ENCODE measurements at places on chromosomes 3 and 15. TPM values are rescaled to one million over a fixed set of nuclear protein-coding genes. Genes with fewer than 3 reads are reported as not detected.

- DNase-seq, result no peak
Observed at GRCh38 chr15:35466476-35466875, 79.5 kb downstream of the DPH6 start.

DNA sequence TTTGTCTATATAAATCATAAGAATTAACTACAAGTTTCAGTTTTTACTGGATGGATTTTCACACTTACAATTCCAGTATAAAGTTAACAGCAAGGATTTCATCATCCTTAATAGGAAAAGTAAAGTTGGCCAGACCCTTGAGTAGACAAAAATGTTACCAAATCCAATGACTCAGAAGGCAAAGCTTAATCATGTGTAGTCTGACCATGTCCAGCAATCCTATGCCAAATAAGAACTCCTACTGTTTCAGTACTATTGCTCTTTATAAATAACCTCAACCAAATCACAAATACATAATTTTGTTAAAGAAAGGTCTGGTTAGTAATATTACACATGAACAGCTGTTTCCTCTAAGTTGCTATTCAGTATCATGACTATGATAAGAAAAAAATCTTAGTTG, 35.0 kb downstream of the PLOD2 start:
- no peak for DNase-seq

GRCh38 chr15:75650908-75651809, 3.4 kb downstream of the SNX33 start:
- no peak for DNase-seq

DNA sequence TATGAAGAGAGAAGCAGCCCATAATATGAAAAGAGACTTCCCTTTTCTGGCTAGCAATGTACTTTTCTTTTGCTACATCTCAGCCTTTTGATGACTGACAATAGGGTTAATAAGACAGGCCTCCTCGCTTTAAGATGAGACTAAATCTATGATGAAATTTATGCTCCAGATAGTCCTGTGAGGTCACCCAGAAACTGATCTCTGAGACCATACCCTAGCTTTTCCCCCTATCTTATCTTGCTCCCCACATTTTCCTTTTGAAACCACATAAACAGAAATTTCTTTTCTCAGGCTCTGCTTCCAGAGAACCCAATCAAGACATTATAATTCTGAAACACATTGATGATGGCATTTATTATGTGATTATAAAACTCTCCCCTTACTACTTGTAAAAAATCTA, 168.8 kb upstream of the CADM2 start:
- no peak for DNase-seq

GRCh38 chr15:88403351-88403791, 63.8 kb downstream of the MRPL46 start:
- peak; percentile 85 for DNase-seq

DNA sequence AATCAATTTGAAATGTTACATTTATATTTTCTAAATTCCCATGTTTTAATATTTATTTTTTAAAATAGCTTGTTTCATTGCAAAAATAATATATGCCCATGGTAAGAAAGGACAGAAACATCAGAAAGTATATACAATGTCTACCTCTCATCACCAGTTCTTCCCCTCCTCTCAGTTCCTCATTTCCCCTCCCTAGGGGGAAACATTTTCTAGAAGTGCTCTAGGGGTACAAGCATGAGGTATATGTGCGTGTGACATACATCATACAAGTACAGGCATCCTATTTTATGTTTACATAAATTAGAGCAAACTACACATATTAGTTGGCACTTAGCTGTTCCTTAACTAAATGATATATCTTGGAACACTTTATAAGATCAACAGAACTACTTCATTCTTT, 189.3 kb upstream of the VEPH1 start:
- DNase-seq, result no peak

The ZBED2 gene
- total RNA-seq, result not detected

The SOX2 gene
- 7.3 TPM for total RNA-seq

The KIF23 gene
- total RNA-seq, result 5.9 TPM

- DNase-seq, result no peak
Observed at GRCh38 chr3:114454551-114455251, 160.9 kb downstream of the TIGIT start.

The EFHB gene
- total RNA-seq, result not detected

DNA sequence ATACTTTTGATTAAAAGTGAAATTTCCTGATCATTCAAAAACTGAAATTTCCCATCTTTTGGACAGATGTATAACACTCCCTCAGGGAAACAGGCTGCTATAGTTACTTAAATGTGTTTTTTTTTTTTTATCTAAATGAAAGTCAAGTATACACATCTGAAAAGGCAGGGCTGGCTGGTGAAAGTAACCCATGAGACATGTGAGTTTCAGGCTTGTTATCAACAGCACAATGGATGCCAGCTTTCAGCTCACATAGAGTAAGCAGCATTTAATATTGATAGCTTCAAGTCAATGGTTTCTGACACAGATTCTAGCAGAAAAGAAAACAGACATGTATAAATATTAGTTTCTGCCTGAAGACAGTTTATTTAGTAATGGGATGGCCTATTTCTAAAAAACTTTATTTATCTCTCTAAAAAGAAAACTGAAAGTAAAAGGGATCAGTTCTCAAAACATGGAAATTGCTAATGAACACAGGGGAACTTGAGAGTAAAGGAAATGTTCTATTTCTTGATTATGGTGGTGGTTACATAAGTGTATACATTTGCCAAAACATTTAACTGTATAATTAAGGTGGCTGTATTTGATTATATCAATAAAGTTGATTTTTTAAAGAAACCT, 89.7 kb upstream of the CMC1 start:
- DNase-seq, result no peak

DNA sequence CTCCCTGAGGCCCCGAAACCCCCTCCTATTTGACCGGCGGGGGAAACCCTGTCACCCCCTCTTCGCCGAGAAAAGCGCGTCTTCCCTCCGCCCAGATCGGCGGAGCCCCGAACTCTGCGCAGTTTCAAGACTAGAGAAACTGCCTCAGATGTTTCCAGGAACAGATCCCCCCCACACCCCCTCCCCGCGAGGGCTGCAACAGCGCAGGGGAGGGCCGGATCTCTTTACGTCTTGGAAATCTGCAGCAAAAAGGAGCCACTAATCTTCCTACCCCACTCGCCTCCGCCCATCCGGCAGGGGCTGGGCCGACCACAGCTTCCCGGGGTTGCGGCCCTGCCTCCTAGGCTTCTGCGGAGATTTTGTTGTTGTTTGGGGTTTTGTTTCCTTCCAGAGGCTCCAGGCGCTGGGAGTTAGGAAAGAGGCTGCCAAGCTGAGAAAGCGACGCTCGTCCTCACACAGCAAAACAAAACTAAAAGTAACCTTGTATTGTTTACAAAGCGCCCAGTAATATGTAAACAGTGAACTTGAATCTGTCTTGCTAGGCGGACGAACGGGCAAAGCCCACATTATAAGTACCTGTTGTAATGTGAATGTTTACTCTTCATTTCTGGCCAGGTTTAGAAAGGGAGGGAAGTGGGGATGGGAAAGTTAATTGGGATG, 2.2 kb downstream of the FOXB1 start:
- no peak for DNase-seq

DNA sequence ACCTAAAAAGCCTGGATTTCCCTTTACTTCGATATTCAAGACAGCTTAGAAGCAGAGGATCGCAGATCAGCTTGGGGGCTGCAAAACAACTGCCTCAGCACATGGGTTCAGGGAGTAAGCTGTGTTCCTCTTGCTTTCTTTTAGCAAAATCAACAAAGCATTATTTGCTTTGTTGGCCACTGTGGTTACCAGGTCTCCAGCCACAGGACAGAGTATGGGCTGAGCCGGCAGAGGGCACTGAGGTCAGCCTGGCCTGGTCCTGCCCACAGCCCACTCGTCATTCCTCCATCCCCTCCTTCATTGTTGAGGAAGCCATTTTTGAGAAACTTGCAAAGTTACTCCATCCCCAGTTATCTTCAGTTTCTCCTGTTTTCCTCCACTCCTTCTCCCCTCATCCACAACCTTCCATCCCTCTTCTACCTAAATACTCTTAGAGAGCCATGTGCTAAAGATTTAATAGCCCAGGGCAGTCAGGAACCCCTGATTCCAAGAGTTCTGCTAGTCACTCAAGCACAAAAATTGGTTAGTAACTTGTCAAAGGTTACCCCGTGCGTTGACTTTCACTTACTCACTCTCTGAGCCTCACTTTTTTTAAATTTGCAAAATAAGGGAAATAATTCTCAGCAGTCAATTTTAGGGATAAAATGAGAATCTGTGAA, 60.0 kb upstream of the HES1 start:
- no peak for DNase-seq

The ST3GAL6 gene
- total RNA-seq, result 5.5 TPM

DNA sequence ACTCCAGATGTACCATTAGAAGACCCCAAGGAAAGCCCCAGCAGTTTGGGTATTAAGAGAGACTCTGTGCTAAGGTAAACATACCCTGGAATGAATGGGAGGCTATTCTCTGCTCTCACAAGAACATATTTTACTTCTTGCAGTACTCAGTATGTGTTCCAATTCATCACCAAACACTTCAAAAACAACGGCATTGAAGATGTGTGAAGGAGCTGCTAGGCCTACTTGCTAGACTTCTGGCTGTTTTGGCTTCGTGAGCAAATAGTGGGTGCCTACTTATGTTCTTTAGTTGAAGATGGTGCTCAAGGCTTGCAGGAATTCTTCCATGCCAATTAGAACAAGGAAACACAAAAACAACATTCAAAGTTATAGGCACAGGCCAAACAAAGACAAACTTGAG, 514.5 kb downstream of the ROBO1 start:
- DNase-seq, result no peak

DNA sequence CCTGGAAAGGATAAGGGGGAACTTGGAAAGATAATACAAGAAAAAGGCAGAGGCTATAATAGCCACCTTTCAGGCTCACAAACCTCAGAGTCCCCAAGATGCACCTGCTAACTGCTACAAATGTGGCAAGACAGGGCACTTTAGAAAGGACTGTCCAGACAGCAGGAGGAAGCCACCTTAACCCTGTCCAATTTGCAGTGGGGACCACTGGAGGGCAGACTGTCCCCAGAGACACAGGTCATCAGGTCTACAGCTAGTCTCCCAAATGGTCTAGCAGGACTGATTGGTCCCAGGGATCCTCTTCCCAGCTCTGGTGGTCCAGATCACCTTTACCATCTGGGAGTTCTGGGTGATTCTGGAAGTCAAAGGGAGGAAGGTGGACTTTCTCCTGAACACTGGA, 882.5 kb upstream of the GBE1 start:
- no peak for DNase-seq

DNA sequence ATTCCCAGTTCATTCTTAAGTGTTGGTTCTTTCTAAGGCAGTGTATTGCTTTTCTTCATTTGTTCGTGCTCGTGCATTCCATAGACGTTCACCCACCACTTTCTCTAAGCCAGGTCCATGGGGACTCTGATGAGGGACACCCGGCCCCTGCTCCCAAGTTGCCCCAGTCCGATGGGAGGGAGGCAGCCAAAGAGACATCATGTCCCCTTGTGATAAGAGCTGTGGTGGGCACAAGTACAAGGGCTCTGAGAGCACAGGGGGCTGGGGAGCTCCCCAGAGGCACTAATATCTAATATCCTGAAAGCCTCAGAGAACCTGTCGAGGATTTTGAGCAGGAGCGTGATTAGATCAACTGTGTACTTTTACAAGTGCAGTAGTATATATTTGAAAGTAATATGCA, 6.3 kb downstream of the SPSB4 start:
- DNase-seq, result peak; percentile 89

The CFAP20DC gene
- total RNA-seq, result 0.32 TPM

The LYZL4 gene
- not detected for total RNA-seq

The ALDH1A3 gene
- 72.8 TPM for total RNA-seq

- peak; percentile 79 for DNase-seq
Observed at GRCh38 chr3:179266701-179267211, 15.8 kb upstream of the KCNMB3 start.

The ARPP21 gene
- total RNA-seq, result not detected

GRCh38 chr3:186057594-186057993, 51.3 kb downstream of the ETV5 start:
- no peak for DNase-seq

GRCh38 chr3:16101295-16102186, 72.9 kb upstream of the GALNT15 start:
- no peak for DNase-seq

The PLS1 gene
- 1.7 TPM for total RNA-seq

The ROPN1 gene
- total RNA-seq, result not detected

GRCh38 chr3:42572278-42572677, 9.5 kb downstream of the SEC22C start:
- DNase-seq, result no peak

DNA sequence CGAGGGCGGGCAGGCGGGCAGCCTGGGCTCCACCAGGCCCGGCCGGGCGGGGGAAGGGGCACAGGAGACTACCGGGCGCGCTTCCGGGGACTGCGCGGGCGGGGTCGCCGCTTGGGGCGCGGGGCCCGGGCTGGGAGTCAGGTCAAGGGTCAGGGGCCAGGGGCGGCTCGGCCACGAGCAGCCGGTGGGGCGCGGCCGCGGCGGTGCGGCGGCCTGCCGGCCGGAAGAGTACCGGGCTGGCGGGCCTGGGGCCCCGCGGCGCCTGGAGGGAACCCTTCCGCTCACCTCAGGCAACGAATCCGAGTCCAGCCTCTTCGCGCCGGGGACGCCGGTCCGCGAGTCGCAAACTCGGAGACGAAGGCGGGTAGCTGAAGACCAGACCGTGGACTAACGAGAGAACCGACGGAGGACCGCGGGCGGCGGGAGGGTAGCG, 225 bp downstream of the RHOA start:
- DNase-seq, result no peak

The OSTN gene
- total RNA-seq, result not detected

DNA sequence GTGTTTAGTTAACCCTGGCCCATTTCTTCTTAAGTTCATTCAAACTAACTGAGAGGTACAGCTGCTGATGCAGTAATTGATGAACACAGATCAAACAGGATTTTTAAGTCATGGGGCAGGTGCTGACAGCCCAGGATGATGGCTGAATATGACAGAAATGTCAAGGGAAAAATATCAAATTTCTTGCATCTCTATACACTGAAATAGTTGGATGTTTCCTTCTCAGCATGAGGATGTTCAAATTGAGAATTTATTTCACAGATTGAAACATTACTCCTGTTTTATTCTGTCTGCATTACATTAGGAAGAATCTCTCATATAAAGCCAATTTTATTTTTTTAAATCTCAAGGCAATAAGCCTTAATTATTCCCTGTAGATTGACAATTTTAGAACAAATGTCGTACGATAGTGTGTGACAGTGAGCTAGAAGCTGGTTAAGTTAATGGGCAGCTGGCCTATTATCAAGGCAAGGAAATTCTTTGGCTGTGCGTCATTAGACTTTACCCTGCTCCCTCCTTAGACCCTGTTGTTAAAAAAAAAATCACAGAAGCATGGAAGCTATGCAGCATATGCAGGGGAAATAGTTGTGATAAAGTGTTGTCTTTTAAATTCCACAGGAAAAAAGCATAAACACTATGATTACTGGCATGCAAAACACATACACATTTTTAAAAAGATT, 183.8 kb upstream of the KCNMB2 start:
- no peak for DNase-seq

The PEX5L gene
- total RNA-seq, result not detected

DNA sequence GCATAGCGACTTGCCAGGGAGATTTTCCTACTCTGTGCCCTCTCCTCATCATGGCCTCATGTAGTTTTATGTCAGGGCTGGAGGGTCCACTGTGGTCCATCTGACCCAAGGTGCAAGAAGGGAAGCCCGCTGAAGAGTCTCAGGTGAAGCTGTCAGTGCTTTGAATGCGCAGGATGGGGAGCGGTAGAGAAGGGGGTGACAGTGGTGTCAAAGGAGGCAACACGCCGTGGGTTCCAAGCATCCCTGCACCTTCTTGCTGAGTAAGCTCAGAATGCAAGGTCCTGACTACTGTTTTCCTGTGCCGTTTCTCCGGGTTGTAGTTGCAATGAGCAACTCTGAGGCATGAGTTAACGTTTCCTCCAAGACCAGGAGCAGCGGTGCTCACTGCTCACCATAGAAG, 44.9 kb upstream of the RAB6B start:
- no peak for DNase-seq

The SEMA3G gene
- 7.1 TPM for total RNA-seq

Data from esophagus muscularis mucosa (tissue), 4 donors.